ENCODE measurements at places on chromosomes 5 and 9.

GRCh38 chr9:127175764-127176163 lies 53.3 kb upstream of the ANGPTL2 start:
- no peak for DNase-seq

GRCh38 chr5:87705876-87706275 lies 293.1 kb upstream of the CCNH start:
- DNase-seq: no peak

GRCh38 chr9:72808446-72808768 lies 144.4 kb downstream of the ALDH1A1 start:
- no peak for DNase-seq

DNA sequence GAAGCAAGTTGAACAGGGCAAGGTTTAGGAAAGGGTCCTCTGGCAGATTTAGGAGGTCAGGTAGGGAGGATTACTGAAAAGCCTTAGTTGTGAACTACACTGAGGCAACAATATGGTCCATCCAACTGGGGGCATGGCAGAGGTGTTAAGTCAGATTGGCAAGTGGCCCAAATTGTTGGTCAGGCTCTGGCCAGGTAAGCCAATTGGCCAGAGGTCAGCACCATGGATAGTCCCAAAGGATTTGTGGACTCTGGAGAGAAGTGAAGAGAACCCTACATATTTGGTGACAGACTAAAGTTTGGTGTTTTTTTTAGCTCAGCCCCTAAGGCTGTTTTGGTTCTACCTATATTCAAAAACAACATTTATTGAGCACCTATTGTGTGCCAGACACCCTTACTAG lies 39.1 kb upstream of the RASGRF2 start:
- no peak for DNase-seq

DNA sequence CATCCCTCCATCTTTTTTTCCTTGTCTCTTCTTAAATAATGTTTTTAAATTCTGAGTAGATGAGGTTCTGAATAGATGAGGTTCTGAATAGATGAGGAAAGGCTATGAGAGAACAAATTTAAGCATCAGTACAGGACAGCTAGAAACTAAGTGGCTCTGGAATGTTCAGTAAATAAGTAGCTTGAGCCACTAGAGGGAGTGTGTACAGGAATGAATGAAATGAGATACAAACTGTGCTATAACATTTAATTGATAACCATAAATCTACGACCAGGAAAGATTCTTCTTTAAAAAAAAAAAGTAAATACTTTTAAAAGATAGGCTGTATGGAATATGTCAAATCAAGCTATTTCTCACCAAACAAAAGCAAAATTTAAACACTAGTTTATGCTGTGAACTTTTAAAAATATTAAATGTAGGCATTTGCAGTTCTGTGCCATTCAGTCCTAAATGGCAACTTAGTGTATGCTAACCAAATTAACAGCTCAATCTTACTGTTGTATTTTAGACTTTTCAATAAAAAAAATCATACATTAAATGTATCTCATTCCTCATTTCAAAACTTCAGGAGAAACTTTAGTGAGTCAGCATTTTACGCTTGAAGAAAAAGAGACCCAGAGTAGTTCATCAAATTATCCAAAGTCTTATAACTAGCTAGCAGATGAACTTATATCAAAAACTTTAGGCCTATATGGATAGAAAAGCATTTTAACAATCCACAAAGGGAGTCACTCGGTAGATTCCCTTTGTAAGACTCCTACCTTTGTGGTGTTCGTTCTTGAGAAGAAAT lies 70.4 kb upstream of the SNX2 start:
- no peak for DNase-seq

- DNase-seq: no peak
Measured at GRCh38 chr5:170010595-170010994, 30.3 kb upstream of the INSYN2B start.

GRCh38 chr9:19281801-19282200 lies 51.3 kb downstream of the DENND4C start:
- DNase-seq: no peak

DNA sequence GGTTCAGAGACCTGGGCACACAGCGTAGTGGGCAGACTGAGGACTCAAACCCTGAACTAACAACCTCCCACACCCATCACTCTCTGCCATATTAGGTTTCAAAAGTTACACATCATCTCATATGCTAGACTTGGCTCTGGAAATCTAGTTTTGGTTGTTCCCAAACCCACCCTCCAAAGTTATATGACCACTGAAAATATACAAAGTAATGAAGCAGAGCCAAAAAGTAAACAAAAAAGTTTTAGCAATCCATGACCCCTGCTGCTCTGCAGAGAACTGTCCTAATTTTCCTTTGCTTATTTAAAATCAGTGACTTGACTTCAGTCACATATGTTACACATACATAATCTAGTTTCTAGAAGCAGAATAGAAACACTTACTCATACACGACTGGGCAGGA lies 155.6 kb upstream of the TAS2R1 start:
- DNase-seq: no peak

GRCh38 chr5:89417990-89418389 lies 535.0 kb upstream of the MEF2C start:
- no peak for DNase-seq

- no peak for DNase-seq
Measured at GRCh38 chr9:15722888-15723287, 170.0 kb downstream of the CCDC171 start.

DNA sequence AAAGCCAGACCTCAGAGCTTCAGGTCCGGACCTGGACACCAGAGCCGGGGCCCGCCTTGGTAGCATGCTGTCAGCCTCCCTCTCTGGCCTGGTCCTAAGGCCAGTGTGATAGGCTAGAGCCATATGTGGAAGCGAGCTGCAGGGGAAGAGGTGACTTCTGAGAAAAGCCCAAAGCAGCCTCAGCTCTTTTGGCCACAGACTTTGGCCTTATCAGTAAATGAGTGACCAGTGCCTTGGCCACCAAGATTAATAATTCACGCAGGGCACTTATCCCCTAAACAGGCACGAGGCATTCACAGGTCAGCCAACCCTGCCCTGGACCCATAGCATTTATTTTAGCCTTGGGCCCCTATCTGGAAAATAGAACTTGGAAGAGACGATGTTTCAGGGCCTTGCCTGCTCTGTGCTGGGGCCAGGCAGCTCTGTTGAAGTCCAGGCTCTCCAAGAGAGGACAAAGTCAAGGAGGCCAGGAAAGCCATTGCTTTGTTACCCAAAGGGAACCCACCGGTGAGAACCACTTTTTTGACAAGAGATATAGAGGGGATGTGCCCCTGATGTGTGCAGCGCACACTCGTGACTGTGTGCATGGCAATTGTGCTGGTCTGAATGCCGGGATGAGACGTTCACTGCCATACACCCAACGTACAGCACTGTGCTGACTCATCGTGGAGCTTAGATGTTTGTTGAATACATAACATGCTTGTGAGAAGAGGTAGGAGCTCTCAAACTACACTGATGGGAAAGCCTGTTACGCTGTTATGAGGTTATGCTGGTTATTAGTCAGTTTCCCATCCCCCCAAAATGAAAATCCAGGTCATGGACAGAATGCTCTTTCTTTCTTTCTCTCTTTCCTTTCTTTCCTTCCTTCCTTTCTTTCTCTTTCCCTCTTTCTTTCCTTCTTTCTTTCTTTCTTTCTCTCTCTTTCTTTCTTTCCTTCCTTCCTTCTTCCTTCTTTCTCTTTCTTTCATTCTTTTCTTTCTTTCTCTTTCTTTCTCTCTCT lies 5.0 kb upstream of the SLC34A1 start:
- DNase-seq: no peak

DNA sequence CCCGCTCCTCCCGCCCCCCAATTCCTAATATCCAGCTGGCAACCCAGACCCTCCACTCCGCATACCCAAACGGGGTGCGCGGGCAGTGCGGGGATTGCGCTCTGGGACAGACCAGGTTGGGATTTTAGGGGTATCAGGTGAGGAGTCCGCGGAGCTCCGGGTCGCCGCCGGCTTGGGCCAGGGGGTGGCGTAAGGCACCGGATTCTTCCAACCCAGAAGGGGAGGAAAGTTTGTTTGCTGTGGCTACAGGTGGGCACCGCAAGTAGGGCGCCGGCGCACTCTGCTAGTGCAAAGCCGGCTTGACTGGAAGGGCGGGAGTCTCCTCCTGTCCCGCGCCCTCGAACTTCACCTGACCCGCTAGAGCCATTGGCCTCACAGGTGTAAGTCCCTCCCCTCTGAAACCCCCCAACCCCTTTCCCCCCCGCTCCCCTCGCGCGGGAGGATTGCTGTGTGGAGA lies 709 bp downstream of the IQGAP2 start:
- DNase-seq: no peak

- DNase-seq: no peak
Measured at GRCh38 chr5:1217596-1218206, 7.5 kb upstream of the SLC6A18 start.

GRCh38 chr9:28934111-28934510 lies 1360.8 kb upstream of the C9orf72 start:
- no peak for DNase-seq

DNA sequence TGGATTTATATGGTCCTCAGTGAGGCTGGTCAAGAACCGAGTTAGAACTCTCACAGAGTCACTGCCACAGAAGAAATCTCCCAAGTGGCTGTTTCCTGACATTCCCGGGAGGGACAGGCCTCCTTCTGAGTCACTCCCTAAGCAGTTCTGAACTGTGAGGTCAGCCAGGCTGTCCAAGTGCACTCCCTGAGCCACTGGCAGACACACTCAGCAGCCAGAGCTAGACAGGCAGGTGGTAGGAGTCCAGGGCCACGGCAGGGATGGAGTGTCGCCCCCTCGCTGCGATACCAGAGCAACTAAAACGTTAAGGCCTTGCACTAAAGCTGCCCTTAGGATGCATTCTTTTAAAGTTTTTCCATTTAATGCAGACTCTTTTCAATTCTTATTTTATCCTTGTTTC lies 3.4 kb downstream of the IL4 start:
- no peak for DNase-seq

DNA sequence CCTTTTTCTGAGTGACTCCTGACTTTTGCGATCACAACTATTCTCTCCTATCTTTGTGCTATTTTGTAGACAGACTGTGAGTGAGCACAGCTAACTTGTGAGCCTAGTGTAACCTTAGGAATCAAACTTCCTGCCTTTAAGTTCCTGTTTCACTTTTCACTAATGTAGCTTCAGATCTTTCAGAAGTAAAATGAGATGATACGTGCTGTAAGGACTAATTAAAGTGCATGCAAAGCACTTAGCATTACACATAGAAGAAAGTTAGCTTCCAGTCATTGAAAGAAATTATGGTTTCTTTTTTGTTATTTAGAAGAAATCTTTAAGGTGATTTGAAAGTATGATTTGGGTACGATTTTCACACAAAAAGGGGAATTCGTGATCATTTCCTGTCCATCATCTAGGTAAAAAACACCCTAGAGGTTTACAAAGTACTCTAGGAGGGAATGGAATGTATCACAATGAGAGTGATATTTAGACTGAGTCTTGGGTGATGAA lies 122.7 kb downstream of the ST8SIA4 start:
- DNase-seq: no peak
